NCI-H524 treated with DMSO at 0.1 percent for 48 hours (cell line): ENCODE measurements at places on chromosomes 7 and 10.

GRCh38 chr10:77313066-77313750 is 324.4 kb downstream of the KCNMA1 start:
- no peak for DNase-seq

DNA sequence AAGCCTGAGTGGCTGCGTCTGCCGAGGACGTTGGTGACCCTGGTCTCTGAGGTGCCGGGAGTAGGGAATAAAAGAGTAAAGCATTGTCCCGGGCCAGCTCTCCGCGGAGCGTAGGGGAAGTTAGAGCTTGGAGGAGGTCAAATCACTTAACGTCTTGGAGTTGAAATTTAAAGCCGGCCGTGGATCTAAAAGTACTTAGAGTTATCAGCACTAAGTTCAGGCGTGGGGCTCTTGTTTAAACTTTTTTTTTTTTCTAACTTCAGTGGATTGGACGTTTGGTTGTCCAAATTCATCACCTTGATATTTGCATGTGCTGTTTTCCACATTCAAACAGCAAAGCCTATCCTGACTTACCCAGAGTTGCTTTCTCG is 700 bp downstream of the NIPSNAP2 start:
- no peak for DNase-seq

- no peak for DNase-seq
Measured at GRCh38 chr10:132565516-132566209, 28.1 kb downstream of the INPP5A start.

GRCh38 chr10:24006741-24007140 is 202.2 kb upstream of the KIAA1217 start:
- no peak for DNase-seq

DNA sequence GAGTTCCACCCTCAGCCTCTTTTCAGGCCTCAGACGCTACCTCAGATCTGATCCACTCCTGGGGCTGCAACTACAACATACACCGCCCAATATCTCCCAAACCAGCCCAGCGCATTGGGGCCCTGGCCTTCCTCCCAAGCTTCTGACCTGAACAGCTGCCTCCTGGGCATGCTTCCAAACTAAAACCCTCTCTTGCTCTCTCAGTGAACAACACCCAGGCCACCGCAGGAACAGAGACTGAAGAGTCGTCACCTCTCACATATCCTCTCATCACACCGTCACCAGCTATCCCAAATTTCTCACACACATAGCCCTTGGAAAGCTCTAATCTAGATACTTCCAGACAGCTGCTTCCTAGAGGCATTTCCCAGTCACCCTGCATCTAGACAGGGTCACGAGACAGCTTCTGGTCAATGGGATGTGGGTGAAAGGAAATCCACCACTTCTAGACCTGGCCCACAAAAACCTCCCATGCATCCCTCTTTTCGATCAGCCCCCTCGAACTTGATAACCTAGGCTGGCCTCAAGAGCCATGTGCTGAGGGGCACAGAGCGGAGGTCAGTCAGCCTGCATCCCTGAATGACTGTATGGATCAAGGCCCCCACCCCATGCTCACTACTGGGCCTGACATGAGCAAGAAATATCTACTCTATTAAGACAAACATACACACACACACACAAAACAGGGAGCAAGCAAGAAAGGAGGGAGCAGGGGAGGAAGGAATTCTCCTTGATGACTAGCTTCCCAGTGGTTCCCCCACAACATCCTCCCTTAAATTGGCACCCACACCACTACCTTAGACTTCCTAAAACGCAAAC is 1.8 kb downstream of the PARP12 start:
- no peak for DNase-seq

GRCh38 chr7:122803323-122803722 is 82.9 kb downstream of the CADPS2 start:
- DNase-seq: no peak

DNA sequence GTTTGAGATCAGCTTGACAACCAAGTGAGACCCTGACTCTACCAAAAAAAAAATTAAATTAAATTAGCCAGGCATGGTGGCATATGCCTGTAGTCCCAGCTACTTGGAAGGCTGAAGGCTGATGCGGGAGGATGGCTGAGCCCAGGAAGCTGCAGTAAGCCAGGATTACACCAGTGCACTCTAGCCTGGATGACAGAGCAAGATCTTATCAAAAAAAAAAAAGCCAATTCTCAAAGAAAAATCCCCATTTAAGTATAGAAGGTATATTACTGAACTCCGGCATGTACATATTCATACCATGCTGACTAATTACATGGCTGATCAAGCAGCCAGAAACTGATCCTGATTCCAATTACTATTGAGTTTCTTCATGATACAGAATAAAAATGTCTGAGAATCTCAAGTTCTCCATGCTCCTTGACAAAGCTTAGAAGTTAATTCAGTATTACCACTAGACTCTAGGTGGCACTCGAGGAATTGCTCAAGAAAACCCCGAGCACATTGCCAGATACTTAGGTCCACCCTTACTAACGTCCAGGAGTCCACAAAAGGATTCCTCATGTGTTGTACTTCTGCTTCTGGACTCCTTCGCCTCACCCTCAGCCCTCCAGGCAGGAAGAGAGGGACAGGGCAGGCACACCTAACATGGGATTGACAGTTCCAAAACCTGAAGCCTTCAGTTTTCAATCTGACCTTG is 148.9 kb downstream of the PARD3 start:
- no peak for DNase-seq

DNA sequence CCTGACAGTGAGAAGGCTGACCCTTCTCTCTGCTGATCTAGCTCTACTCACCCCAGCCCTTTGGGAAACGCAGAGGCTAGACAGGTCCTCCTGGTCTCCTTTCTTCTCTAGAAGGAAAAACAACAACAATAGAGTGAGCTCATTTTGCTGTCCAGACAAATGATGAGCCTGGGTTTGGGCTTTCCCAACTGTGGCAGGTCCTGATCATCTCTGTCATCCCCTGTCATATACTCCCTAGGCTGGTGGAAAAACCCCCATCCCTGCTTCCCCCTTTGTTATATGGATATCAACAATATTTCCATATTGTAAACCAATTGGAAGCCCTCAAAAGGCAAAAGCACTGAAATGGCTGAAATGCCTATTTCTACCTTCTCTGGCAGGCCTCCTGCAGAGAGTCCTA is 9.2 kb upstream of the DDIT4 start:
- no peak for DNase-seq

DNA sequence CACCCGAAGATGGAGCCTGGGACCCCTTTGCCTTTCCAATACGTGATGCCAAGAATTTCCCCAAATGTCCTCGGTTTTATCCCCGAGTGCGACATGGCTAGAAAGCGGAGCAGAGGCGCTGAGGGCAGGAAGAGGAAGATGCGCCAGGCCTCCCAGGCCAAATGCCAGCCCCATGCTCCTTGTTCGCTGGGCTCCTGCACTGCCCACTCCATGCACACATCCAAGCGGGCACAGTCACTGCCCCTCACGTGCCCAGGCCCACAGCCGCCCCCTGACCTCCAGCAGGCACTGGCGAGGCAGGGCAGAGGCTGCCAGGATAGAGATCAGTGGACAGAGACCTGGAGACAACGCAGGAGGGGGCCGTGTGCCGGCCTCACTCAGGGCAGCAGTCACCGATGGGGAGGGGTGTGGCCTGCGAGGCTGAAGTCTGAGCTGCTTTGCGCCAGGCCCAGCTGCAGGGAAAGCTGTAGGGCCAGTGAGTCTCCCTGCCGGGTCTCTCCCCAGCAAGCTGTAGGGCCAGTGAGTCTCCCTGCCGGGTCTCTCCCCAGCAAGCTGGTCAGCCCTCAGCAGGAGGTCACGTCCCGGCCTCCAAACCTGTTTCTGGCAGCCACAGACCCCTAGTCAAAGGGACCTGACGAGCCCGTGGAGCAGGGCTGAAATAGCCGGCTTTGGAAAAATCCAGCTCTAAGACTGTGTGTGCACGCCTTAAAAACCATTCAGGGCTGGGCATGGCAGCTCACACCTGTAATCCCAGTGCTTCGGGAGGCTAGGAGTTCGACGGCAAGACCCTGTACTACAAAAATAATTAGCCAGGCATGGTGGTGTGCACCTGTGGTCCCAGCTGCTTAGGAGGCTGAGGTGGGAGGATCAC is 100.6 kb upstream of the DIP2C start:
- no peak for DNase-seq

GRCh38 chr10:77604941-77605351 is 32.7 kb downstream of the KCNMA1 start:
- DNase-seq: no peak

DNA sequence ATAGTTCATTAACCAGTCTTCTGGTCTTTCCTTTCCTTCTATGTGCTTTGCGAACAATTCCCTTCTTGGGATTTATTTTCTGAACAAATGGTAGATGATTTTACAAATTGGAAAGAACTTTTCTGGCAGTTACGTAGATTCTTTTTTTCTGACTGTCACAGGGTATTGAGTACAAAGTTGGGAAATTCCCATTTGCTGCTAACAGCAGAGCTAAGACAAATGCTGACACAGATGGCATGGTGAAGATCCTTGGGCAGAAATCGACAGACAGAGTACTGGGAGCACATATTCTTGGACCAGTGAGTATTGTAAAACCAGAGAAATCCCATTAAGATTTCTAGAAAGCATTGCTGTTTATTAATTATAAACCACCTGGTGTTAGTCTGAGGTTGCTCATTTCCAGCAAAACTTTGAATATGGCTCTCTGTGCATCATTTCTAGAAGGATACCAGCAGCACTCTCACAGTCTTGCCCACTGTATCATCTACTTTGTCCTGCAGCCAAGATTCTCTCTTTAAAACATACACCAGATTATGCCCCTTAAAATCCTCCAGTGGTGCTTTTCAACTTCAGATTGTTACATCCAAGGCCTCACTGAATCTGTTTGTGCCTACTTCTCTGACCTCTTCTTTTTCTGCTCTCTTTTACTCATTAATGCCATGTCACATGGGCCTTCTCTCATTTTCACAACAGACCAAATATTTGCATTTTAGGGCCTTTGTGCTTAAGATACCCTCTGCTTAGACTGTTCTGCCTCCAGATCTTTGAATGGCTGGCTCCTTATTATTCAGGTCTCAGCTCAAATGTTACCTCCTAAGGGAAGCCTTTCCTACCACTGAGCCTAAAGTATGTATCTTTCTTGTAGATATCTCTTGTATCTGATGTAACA is 27.0 kb downstream of the DLD start:
- DNase-seq: no peak

- DNase-seq: no peak
Measured at GRCh38 chr7:155529845-155530244, 16.5 kb downstream of the CNPY1 start.

DNA sequence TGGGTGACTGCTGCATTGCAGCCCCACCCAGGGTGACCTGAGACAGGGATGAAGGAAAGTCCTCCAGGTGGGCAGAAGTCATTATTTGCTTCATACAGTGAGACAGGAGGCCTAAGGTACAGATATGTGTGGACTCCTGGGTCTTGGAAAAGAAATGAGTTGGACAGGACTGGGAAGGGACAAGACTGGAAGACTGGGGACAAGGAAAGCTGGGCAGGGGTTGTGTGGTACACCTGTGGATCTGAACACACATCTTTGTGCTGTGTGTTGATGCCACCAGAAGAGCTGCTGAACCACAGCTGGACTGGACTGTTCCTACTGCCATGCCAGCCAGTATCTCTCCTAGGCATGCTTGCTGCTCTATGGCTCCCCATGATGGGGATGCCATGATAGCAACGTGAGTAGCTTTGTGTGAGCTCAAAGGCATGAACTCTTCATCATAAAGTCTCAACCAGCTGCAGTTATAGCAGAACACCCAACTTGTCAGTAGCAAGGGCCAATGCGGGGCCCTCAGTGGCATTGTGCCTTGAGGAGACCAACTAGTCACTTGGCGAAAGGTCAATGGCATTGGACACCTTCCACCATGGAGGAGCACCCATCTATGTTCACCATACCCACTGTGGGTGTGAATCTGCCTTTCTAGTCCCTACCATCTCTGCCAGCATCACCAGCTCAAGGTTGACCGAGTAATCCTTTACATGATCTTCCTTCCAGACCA is 76.0 kb upstream of the GRB10 start:
- DNase-seq: no peak

DNA sequence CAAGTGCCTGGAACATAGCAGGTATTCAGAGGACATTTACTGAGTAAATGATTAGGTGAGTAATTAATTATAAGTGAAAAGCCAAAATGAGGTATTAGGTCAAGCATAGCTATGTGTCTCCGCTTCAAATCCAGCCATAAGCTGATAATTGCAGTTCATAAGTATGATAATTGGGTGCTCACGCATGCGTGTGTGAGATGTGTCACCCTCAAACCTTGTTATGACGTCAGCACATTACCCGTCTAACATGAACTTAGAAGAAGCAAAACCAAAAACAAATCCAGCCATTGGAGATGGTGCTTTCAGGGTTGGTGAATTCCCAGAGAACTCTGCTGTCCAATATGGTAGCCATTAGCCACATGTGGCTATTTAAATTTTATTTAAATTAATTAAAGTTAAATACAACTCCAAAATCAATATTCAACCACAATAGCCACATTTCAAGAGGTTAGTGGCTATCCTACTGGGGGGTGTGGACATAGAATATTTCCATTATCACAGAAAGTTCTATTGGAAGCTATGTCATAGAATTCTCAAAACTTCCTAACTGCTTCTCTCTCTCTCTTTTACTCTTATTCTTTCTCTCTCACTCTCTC is at the start of gene CPA5:
CPA5 (plus strand) TSS at position 546 of the 596 bp plus-strand sequence. CDS start 1,670 bp downstream, outside the sequence.
- DNase-seq: no peak

GRCh38 chr7:151390598-151391357 is 19.1 kb downstream of the WDR86 start:
- no peak for DNase-seq

DNA sequence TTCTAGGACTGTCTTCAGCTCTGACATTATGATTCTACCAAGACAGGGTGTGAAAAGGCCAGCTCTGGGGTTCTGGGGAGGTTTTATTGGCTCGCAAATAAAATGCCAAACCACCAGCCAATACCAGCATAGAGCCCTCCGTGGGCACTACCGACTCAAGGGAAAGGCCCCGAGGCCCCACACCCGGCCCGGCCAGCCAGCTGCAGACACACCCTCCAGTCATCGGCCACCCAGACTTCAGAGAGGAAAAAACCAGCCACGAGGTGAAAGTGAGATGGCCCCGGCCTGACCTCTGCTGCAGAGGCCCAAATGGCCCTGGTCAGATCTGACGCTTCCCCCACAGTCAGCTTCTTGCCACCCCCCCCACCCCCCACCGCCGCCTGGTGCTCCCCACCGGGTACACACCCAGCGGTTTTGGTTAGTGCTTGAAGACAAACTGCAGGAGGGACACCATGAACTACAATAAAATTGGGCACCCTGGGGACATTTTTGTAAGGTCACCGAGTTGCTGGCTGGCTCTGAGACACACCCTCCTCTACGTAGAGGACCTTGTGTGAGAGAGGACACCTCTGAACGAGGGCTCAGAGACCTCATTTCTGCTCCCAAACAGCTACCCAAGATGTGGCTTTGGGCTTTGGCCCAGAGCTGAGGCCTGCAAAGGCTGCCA is 79.9 kb downstream of the PRKAG2 start:
- no peak for DNase-seq

GRCh38 chr7:135519233-135519688 is 9.4 kb upstream of the CNOT4 start:
- DNase-seq: no peak

- DNase-seq: no peak
Measured at GRCh38 chr7:132161976-132162375, 414.3 kb downstream of the PLXNA4 start.

DNA sequence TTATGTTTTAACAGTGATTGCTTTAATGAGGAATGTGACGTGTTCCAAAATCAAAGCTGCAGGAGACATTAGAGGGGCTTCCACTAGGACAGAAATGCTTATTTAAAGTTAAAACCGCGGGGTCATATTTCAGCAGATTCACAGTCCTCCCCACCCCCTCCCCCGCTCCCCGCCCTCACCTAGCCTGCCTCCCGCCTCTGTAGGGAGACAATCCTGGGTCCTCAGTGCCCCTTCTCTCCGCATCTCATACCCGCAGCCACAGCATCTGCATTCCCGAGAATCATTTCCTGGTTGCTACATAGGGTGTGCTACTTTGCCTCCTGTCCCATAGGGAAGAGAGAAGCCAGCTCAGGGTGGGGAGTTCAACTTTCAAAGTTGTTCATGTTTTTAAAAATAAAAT is 3.1 kb upstream of the DRGX start:
- no peak for DNase-seq
